ENCODE measurements at places on chromosomes 16 and 17.

DNA sequence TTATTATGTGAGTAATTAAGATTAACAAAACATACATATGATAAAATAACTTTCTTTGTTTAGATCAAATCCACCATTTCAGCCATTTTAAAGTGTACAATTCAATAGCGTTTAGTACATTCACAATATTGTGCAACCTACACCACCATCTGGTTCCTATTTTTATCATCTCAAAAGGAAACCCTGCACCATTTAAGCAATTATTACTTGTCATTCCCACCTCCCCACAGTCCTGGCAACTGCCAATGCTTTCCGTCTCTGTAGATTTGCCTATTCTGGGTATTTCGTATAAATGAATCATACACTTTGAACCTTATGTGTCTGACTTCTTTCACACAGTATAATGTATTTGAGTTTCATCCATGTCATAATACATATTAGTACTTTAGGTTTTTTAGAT is 162.5 kb upstream of the CNTNAP4 start:
- DNase-seq = no peak

DNA sequence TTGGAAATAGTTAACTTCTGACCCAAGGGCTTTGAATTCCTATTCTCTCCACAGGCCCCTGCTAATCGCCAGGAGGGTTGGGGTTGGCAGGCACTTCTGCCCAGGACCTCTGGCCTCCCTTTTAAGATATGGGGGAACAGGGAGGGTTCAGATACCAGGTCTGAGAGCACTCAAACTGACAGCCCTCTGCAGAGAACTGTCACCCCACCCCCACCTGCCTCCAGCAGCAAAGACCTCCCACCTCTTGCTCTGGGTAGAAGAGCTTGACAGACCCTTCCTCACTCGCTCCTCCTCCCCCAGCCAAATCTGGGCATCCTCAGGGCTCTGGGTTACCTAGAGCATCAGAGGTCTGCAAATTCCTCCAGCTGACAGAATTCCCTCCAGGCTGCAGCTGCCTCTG is 11.6 kb downstream of the CDH3 start:
- no peak for DNase-seq

DNA sequence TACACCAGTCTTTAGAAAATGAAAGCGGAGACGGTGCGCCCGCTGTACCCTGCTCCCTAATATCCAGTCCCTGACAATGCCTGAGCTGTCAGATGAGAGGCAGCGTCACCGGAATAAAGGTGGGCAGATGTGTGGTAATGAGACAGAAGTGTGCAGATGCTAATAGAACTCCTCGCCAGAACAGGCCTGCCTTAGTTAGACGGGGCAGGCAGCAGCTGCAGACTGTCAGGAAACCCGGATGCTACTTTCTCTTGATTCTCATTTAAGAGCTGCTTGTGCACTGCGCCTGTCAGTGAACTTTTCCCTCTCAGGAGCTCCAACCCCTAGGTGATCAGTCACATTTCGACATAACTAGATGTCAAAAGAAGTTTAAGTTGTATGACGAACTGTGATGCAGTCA is 221.8 kb upstream of the IRX3 start:
- DNase-seq = no peak

- DNase-seq = no peak
Measured at GRCh38 chr17:56652628-56653027, 59.1 kb downstream of the NOG start.

- DNase-seq = no peak
Measured at GRCh38 chr17:74332017-74332650, 6.1 kb downstream of the KIF19 start.

- no peak for DNase-seq
Measured at GRCh38 chr17:40018211-40019121, 3.2 kb downstream of the CSF3 start.

DNA sequence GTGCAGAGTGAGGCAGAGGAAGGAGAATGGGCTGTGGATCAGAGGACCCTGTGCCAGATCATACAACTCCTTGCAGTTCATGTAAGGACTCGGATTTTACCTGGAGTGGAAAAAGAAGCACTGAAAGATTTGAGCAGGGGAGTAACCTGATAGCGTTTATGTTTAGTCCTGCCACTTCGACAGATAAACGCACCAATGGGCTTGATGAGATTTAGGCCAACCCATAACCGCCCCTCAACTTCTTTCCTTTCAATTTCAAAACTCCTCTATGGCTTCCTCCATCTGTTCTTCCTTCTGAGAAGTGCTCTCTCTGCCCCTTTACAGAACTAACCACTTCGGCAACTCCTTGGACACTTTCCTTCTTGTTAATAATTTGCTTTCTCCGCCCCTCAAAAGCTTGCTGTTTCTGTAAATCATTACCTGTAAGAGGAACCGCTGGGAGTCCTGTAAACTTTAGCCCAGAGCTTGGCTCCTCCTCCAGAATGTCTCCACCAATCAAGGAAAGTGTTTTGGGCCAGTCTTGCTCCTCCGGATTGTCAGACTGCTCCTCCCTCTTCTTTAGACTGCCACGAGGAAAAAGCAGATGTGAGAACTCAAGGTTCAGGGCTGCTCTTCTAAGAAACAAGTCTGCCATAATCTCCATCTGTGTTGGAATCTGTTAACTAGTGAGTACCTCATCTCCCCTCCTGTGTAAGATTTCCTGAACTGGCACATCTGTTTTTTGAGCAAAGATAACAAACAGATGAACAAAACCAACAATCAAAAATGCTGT is at the start of gene ACSM3:
Gene ACSM3 (plus strand): TSS at position 554 of the 772 bp plus-strand sequence. CDS start 6,021 bp downstream, outside the sequence.
- DNase-seq = peak; percentile 42

DNA sequence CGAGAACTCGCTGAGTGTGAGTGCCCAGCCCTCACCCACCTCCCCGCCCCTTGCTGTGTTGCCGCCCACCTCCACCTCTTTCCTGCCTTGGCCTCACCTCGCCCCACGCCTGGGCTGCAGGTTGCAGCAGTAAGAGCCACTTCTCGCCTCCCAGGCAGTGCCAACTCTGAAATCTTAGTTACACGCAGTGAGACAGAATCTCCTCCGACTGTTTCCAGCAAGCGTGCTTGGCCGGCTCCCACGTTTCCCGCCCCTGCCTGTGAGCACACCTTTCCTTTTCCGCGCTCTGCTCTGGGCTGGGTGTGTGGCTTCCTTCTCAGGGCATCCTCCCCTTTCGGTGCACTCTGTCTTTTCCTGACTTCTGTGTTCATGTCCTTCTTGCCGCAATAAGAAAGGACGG is 5.7 kb downstream of the ENGASE start:
- no peak for DNase-seq

GRCh38 chr17:41965694-41966462 is 717 bp upstream of the CNP start:
- no peak for DNase-seq

- DNase-seq = no peak
Measured at GRCh38 chr16:17392857-17393692, 77.7 kb downstream of the XYLT1 start.

DNA sequence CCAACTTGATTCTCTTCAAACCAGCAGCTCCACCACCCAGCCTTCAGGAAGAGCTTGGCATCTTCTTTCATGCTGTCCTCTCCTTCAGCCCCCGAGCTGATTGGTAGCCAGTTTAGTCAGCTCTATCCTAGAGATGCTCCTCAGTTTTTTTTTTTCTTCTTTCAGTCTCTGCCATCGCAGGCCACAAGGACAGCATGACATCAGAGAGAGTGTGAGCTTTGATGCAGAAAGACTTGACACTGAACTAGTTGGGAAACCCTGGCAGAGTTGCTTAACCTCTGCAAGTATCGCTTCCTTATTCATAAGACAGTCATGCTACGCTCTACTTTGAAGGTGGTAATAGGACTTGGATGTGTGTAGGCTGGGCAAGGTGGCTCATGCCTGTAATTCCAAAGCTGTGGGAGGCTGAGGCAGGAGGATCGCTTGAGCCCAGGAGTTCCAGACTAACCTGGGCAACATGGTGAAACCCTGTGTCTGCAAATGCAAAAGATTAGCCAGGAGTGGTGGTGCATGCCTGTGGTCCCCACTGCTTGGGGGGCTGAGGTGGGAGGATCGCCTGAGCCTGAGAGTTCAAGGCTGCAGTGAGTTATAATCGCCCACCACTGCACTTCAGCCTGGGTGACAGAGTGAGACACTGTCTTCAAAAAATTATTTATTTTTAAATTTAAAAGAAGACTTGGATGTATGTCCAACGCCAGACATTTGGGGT is 2.6 kb downstream of the CD300LB start:
- DNase-seq = no peak

- DNase-seq = no peak
Measured at GRCh38 chr17:32960815-32961214, 30.8 kb upstream of the SPACA3 start.

GRCh38 chr16:89256651-89257254 is 39.2 kb downstream of the ZNF778 start:
- DNase-seq = no peak

DNA sequence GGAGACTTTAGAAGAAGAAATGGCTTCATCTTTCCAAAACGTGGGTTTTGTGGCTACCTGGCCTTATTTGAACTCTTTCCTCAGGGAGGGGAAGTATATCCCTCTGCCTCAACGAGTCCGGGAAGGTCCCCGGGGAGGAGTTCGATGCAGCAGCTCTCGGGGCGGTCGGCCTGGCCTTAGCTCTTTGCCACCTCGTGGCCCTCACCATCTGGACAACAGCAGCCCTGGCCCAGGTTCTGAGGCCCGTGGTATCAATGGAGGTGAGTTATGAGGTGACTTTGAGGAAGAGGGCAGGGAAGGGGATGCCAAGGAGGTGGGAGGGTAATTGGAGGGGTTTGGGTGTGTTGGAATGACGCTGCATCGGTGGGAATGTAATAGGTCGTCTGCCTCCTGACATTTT is 7.7 kb downstream of the ATXN2L start:
- DNase-seq = no peak

Measured in GM04503 (cell line).